ENCODE measurements at places on chromosomes 3 and 15.

DNA sequence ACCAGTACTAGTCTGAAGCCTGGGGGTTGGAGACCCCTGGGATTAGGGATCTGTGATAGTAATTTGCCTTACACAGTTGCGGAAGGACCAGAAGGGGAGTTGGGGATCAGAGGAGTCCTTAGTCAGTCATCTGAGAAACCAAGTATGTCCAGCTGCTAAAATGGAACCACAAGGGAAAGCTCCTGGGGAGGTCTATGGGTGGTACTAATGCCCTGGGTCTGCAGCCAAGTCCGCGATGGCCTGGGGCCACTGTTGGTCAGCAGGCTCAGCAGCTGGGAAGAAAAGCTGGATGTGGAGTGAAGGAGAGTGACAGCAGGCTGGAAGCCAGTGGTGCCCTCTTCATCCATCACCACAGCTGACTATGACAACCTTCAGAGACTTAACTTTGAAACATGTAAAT is 2.2 kb upstream of the ANKDD1A start:
- DNase-seq = no peak

- DNase-seq = no peak
Observed at GRCh38 chr15:75149867-75150709, 51.6 kb upstream of the C15orf39 start.

DNA sequence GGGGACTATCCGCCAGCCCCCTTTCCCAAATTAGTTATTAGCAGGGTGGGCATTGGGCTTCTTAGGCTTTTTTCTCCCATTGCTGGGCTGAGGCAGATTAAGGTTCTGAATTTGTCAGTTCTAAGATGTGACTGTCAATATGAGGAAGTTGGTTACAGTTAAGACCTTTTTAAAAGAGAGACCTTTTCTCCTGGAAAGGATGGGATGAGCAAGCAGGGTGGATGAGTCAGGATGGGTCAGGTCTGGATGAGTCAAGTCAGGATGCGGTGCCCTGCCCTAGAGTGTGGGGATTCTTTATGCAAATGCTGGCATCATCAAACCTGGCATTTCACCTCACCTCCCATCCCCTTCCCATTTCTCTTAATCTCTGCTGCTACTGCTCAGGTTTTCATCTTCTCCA is 1.9 kb downstream of the AEN start:
- peak; percentile 50 for DNase-seq

DNA sequence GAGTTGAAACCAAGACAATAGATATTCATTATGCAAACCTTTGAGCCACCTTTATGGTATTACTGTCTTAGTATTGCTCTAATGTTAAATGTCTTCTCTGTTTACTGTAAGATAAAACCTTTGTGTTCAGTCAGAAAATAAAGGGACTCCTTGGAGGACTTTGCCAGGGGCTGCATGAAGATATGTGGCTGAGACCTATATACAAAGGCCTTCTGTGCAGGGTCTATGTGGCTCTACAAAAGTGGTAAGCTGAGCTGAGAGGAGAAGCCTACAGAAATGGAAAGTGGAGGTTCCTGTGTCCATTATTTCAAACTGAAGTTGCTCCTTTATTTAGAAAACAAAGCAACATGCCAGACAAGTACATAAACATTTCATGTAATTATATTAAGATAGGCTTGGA is 131.5 kb downstream of the FNDC3B start:
- no peak for DNase-seq

DNA sequence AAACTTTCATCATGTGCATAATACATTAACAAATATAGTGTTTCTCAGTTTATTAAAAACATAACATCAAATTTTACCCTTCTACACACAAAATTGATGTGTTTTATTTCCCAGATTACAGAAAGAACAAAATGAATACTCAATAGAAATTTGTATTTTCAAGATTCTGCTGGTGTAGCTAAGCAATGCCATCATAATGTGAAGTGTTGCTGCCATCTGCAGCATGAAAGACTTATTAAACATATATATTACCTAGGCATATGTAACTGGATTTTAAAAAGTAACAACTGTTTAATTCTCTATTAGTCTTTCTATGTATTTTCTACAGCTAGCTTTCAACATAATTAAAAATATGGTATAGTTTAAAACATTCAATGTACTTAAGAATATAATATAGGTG is 27.5 kb downstream of the PLSCR5 start:
- peak; percentile 54 for DNase-seq

DNA sequence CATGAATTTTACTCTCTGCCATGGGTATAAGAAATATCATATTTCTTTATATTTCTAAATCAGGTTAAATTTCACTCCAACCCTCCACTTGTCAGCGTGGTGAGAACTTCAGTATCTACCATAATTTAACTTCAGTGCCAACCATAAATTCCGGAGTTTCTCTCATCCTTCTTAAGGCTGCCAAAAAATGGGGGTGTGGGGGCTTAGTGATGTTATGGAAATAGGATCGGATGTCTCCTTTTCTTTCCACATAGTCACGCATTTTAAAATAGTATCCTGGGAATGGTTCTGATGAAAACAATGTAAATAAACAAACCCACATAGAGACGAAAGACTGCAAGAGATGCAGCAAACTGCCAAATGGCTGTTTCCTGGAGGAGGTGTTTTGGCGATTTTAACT is 12.9 kb upstream of the FAM3D start:
- DNase-seq = no peak

- DNase-seq = no peak
Observed at GRCh38 chr3:134808835-134809234, 13.8 kb downstream of the EPHB1 start.

GRCh38 chr15:88571852-88572259 is 25.4 kb upstream of the DET1 start:
- DNase-seq = no peak

GRCh38 chr3:178001670-178002101 is 534.5 kb upstream of the KCNMB2 start:
- no peak for DNase-seq

DNA sequence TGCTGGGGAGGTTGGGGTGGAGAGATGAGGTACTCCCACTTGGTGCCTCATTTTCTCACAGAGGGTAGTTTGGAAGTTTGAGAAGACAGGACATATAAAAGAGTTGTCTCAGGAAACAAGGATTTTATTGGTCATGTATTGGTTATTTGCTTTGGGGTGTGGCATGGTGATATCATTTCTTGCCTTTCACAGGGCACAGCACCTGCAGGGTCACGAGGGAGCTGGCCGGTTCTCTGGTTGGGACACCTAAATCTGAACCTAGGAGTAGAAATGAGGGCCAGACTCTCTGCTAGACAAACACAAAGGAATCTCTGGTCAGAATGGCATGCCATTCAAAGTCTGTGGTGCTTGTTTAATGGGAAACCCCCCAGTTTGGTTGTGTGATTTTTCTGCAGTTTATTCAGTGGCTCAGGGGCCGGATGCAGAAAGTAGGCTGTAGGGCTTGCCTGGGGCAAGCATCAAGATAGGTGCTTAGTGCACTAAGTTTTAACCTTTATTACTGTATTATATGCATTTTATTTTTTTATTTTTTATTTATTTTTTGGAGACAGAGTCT is 237.7 kb upstream of the EIF1B start:
- DNase-seq = no peak

DNA sequence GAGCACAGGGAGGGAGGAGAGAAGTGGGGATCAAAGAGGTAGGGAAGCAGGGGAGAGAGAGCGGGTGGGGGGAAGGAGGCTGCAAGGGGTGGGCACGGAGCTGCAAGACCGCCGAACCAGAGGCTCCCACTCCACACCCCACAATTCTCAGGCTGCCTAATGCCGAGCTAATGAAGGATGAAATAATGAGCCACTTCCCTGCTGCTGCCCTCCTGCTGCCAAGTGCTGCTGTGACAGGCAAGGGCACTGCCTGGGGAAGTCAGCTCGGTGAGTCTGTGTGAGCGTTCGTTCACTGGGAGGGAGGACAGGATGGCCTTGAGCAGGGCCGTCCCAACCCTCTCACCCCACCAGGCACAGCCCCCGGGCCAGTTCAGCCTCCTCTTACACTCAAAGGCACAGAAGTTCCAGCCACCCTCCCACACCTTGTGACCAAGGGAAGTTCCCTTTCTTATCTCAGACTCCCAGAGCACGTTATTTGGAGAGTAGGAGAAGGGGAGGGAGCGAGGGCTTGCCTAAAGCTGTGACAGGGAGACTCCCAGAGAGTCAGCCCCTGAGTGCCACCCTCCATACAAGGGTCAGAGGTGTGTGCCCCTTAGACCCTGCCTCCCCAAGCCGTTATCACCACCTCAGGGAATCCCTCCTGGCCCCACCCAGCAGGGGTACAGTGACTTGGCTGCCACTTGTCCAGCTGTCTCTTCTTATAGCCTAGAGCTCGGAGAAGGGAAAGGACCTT is 12.4 kb downstream of the GLYCTK start:
- peak; percentile 62 for DNase-seq

DNA sequence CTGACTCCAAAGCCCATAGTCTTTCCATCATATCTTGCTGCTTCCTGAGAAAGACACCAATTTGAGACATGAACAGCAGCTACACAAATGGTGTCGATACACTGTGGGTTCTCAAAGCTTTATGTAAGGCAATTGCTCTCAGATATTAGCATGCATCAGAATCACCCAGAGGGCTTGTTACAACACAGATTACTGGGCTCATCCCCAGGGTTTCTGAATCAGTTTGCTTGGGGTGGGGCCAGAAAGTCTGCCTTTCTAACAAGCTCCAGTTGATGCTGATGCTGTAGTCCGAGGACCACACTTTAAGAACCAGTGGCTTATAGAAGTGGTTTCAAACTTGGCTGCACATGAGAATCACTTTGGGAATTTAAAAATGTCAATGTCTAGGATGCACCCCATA is 86.5 kb downstream of the SEMA6D start:
- DNase-seq = no peak

GRCh38 chr3:30161375-30161774 is 445.0 kb upstream of the TGFBR2 start:
- DNase-seq = no peak

DNA sequence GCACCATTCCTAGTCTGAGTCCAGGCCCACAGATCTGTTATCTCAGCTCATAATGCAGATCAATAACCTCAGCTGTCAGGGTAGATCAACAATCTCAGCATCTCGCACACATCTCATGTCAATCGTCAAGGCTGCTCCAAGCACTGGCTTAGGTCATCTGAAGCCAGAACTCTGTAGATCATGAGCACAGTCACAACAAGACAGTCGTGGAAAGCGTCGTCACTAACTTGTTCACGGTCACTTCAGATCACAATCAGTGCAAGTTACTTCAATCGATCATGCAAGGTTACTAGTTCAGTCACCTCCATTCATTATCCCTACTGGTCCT is 71.8 kb downstream of the RBPMS2 start:
- no peak for DNase-seq

DNA sequence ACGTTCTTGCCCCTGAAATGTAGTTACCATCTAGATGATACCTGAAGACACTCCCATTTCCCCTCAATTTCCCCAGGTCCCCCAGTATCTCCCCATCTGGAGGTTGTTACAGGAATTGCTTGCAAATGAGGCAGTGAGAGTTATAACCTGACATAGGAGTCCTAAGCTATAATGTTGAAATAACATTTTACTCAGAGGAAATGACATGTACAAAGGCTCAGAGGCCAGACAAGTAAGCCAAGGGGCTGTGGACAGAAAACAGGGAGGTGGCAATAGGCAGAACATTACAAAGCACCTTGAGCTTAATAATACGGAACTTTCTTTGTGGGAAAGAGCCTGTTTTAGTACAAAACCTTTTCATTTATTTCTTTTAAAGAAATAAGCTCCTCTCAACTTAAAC is 171.9 kb downstream of the FRMD5 start:
- no peak for DNase-seq

DNA sequence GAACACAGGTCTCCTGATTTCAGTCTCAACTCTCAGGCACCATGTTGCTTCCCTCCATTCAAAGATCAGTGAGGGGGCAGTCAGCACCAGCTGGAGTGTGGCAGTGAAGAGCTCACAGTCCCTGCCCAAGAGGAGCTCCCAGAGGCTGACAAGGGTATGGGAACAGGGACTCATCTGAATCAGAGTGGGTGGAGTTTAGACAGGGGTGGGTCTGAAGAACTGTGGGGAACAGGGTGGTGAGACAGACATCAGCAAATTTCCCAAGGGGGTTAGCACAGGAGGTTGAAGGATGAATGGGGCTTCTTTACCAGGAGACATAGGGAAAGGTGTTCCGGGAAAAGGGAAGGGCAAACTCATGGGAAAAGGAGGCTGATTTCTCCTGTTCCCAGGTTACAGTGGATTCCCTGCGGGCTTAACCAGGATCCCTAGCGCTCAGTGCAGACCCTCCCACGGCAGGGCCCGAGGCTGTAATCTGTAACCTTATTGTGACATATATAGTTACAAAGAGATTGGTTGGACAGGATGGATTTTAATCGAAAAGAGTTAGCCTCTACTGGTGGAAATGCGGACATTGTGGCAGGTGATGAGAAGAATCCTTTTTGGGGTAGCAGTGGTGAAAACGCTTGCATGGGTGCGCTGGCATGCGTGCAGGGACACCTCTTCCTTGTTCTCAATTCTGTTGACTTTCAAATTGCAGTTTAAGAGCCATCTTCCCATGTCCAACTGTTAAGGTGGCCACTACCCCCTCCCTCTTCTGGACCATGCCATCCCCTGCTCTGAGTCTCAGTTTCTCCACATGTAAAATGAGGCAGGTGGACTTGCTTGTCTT is 160.3 kb downstream of the SMAD6 start:
- no peak for DNase-seq

DNA sequence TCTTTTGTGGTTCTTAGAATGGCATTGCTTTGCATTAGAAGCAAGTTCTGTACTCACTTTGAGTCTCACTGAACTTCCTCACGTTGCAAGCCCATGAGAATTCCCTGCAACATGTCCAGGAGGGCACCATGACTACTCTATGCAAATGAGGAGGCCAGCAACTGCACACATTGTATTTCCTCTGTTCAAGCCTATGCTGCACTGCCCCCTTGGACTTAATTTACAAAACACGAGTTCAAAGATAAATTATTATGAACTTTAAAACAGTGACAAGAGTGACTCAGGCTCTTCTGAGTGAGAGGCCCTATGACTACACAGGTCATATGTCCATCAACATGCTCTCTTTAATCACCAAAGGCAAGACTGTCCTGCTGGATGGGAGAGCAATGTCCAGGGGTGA is 484.2 kb upstream of the ATP11B start:
- no peak for DNase-seq

DNA sequence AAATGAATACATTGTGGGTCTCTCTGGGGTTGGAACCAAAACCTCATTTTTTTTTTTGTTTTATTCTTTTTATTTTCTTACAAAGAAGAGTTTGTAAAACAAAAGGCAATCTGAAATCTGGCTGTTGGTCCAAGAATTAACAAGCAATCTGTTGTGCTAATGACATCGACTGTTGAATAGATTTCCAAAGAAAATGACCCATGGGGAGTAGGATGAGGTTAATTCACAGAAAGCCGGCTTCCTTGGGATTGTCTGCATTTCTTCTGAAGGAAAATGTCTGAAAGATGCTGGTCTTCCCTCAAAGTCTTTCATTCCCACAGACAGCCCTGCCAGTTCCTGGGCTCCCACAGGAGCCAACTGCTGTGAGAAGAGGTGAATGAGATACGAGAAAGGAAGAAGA is 92.9 kb downstream of the LRRC3B start:
- DNase-seq = no peak
